ENCODE measurements at places on chromosomes 7 and 10. TPM values are rescaled to one million over a fixed set of nuclear protein-coding genes. Genes with fewer than 3 reads are reported as not detected.
A peak's percentile ranks its signal among the peaks of the same experiment; 100 is the strongest.

DNA sequence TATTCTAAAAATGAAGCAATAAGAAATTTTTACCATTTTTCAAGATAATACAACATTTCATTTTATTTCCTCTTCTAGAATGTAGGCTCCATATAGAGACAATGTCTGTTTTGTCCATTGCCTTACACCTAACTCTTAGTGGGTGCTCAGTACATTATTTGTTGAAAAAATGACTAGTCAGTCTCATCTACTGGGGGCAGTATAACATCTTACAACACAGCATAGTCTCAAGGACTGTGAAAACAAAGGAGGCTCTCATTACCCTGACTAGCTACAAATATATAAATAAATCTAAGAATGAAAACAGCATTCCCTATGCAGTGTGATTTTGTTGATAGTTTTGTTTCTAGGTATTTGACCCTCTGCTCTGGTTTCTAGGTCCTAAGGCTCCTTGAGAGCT, 11.6 kb downstream of the CRPPA start:
- no peaks in the 10 kb centered on the region for H3K4me1 ChIP-seq
- DNase-seq = no peak
- H3K36me3 ChIP-seq = no peaks in the 10 kb centered on the region
- H3K27ac ChIP-seq = no peak overlapping the region
- no peaks in the 10 kb centered on the region for H3K27me3 ChIP-seq

DNA sequence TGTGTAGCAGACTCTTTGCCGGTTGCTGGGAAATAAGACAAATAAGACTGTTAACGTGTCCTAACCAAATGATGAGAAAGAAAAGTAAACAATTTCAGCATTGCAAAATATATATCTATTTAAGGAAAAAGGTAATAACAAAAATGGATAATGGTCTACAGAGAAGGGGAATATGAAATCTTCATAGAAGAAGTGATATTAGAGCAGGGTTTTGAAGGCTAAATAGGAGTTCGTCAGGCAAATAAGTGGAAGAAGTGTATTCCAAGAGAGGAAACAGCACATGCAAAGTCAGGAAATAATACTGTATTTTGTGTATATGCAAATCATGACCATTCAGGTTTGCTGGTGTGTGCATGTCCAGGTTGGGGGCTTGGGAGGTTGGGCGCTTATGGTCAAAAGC, 55.3 kb upstream of the OSBPL3 start:
- H3K4me1 ChIP-seq = no peaks in the 10 kb centered on the region
- no peaks in the 10 kb centered on the region for H3K27me3 ChIP-seq
- DNase-seq = no peak
- no peak overlapping the region for H3K27ac ChIP-seq
- H3K36me3 ChIP-seq = no peaks in the 10 kb centered on the region
- H3K4me3 ChIP-seq = no peak overlapping the region

MMP21 gene
- total RNA-seq = not detected

CCDC7 gene
- 51.5 TPM for total RNA-seq

- no peaks in the 10 kb centered on the region for H3K4me1 ChIP-seq
- no peak for DNase-seq
- H3K27me3 ChIP-seq = no peaks in the 10 kb centered on the region
- no peak overlapping the region for H3K4me3 ChIP-seq
- H3K27ac ChIP-seq = no peak overlapping the region
These were observed 70.8 kb upstream of the TEX47 start for GRCh38 chr7:88866265-88866863.

GRCh38 chr10:111323389-111323966, 246.6 kb downstream of the ADRA2A start:
- no peak for DNase-seq
- no peak overlapping the region for H3K4me3 ChIP-seq
- H3K4me1 ChIP-seq = no peaks in the 10 kb centered on the region
- no peak overlapping the region for H3K27ac ChIP-seq

DNA sequence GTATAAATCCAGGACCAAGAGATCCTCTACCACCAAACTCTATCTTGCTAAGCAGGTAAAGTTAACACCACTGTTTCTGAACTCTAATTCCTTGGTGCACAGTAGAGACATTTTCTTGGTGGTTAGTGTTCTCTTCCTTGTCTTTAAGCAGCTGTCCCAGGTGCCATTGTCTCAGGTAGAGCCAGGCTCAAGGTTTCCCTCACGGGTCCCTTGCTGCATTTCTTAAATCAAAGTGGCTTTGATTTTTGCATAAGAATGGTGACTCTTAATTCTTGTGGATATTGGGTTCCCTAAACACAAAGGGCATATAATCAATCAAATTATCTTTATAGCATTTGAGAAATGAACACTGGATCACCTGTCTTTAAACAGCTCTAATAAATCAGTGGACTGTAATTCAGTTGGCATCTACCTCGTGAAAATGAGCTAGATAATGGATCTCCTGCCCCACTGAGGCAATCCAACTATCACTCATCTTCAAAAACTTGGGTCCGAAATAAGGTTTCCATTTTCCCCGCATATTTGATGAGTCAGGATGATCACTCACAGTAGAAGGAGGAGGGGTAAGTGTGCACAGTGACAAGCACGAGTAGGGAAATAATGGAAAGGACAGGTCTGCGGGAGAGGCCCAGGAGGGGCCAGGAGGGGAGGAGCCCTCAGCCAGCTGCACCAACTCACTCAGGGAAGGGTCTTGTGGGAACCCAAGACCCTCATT, 2.4 kb downstream of the ABCC2 start:
- H3K4me1 ChIP-seq = no peaks in the 10 kb centered on the region
- no peaks in the 10 kb centered on the region for H3K36me3 ChIP-seq
- DNase-seq = no peak

SFMBT2 gene
- 13.2 TPM for total RNA-seq

- peak; percentile 28 for DNase-seq
- no peaks in the 10 kb centered on the region for H3K27me3 ChIP-seq
- H3K4me1 ChIP-seq = no peaks in the 10 kb centered on the region
- no peak overlapping the region for H3K27ac ChIP-seq
- no peak overlapping the region for H3K4me3 ChIP-seq
These were observed 70.8 kb upstream of the UCN3 start for GRCh38 chr10:5293691-5294550.

DNA sequence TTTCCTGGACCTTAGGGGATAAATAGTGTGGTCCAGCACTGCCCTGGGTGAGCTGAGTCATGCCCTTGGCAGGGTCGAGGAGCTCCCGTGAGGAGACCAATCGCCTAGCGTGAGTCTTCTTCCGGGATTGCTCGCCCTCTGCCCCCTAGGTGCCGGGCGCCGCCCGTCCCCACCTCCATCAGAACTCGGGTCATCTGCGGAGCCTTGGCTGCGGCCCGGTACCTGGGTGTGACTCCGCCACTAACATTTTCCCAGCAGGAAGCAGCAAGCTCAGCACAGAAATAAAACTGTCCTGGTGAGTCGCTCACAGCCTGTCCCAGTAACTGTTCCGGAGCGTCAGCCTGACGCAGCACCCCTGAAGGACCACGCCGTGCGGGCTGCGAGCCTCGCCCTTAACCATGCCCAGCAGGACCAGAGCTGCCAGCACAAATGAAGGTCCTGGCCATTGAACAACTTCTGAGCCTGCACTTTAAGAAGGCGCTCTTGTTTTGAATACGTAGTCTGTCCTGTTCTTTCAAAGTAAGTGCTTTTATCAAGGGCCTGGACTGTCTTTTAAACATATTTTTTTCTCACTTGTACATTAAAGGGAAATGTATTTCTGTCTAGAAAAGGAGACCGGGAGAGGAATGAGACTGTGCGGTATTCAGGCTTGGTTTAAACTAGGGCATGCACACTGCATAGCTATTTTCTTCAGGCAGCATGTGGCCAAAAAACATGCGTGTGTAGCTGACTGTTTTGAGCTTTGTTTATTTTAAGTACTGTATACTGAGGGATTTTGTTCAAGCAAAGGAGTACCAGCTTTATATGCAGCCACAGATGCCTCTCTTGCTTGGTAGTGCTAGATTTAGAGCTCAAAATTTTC, 136.7 kb downstream of the HECW1 start:
- no peak overlapping the region for H3K4me3 ChIP-seq
- no peaks in the 10 kb centered on the region for H3K27me3 ChIP-seq
- H3K4me1 ChIP-seq = peaks cover 26% of the 10 kb centered on the region
- H3K36me3 ChIP-seq = no peaks in the 10 kb centered on the region
- DNase-seq = peak; percentile 65

GRCh38 chr7:115356139-115356746, 434.3 kb downstream of the MDFIC start:
- no peak overlapping the region for H3K27ac ChIP-seq
- H3K27me3 ChIP-seq = no peaks in the 10 kb centered on the region
- H3K4me3 ChIP-seq = no peak overlapping the region
- DNase-seq = no peak

C10orf62 gene
- 1.1 TPM for total RNA-seq

GRCh38 chr10:69467928-69468750, 16.9 kb downstream of the TSPAN15 start:
- H3K4me3 ChIP-seq = no peak overlapping the region
- peak overlapping the region; percentile 28 for H3K27ac ChIP-seq
- no peaks in the 10 kb centered on the region for H3K36me3 ChIP-seq
- H3K4me1 ChIP-seq = peaks cover 19% of the 10 kb centered on the region
- no peaks in the 10 kb centered on the region for H3K27me3 ChIP-seq

SPDYE1 gene
- not detected for total RNA-seq

DNA sequence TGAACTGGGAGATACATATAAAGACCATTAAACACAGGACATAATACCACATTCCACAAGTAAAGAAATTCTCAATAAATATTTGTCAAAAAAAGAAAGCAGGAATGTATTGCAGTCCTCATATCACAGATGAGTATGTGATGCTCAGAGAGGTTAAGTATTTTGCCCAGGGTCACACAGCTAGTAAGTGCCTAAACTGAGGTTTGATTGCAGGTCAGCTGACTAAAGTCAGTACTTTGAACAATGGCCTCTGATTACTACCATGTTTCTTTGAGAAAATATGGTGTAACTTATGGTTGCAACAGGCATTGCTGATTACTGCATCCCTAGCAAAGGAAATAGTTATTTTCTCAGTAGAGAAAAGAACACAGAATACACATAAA, 267.1 kb downstream of the ELMO1 start:
- no peak for DNase-seq
- peaks cover 16% of the 10 kb centered on the region for H3K4me1 ChIP-seq
- no peak overlapping the region for H3K4me3 ChIP-seq
- H3K27me3 ChIP-seq = no peaks in the 10 kb centered on the region
- H3K36me3 ChIP-seq = no peaks in the 10 kb centered on the region
- peak overlapping the region; percentile 50 for H3K27ac ChIP-seq

- no peak overlapping the region for H3K4me3 ChIP-seq
- H3K27ac ChIP-seq = no peak overlapping the region
- DNase-seq = no peak
- H3K36me3 ChIP-seq = no peaks in the 10 kb centered on the region
- no peaks in the 10 kb centered on the region for H3K4me1 ChIP-seq
- no peaks in the 10 kb centered on the region for H3K27me3 ChIP-seq
These were observed 30.7 kb upstream of the HPSE2 start for GRCh38 chr10:99266383-99266782.

DNA sequence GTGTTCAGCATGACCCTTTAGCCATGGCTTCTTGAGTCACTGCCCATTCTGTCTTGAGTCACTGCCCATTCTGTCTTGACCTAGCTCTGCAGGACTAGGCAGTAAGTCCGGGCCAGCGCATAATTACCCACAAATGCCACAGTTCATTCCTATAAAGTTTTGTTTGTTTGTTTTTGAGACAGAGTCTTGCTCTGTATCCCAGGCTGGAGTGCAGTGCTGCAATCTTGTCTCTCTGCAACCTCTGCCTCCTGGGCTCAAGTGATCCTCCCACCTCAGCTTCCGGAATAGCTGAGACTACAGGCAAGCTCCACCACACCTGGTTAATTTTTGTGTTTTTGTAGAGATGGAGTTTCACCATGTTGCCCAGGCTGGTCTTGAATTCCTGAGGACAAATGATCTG, 32.7 kb upstream of the TARP start:
- peak; percentile 46 for DNase-seq
- no peak overlapping the region for H3K4me3 ChIP-seq
- peak overlapping the region; percentile 50 for H3K27ac ChIP-seq
- no peaks in the 10 kb centered on the region for H3K36me3 ChIP-seq

GRCh38 chr7:114759347-114760062, 162.4 kb upstream of the MDFIC start:
- H3K27me3 ChIP-seq = no peaks in the 10 kb centered on the region
- H3K27ac ChIP-seq = no peak overlapping the region
- H3K4me1 ChIP-seq = no peaks in the 10 kb centered on the region
- DNase-seq = no peak

GRCh38 chr10:119209035-119209735, 1.8 kb downstream of the GRK5 start:
- H3K27me3 ChIP-seq = no peaks in the 10 kb centered on the region
- no peaks in the 10 kb centered on the region for H3K36me3 ChIP-seq
- no peak overlapping the region for H3K4me3 ChIP-seq

- no peaks in the 10 kb centered on the region for H3K27me3 ChIP-seq
- DNase-seq = no peak
- H3K36me3 ChIP-seq = peaks cover 13% of the 10 kb centered on the region
- peaks cover 12% of the 10 kb centered on the region for H3K4me1 ChIP-seq
- H3K27ac ChIP-seq = no peak overlapping the region
- H3K4me3 ChIP-seq = no peak overlapping the region
These were observed 3.6 kb downstream of the ZSCAN21 start for GRCh38 chr7:100053215-100053614.

GRCh38 chr7:11170175-11170574, 196.5 kb downstream of the PHF14 start:
- no peaks in the 10 kb centered on the region for H3K36me3 ChIP-seq
- no peak overlapping the region for H3K27ac ChIP-seq
- DNase-seq = no peak
- no peaks in the 10 kb centered on the region for H3K4me1 ChIP-seq

DNA sequence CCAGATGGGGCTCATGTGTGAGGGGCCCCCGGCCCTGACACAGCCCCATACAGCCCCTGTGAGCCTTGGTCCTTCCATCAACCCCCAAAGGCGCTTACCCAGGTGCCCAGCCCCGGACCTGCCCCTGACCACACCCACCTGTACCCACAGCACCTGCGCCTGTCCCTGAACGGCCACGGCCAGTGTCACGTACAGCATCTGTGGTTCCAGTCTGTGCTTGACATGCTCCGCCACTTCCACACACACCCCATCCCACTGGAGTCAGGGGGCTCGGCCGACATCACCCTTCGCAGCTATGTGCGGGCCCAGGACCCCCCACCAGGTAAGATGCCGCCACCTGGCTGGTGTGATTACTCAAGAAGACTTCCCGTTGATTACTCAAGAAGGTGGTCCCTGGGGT, 33.5 kb downstream of the SH2B2 start:
- no peak overlapping the region for H3K4me3 ChIP-seq
- no peaks in the 10 kb centered on the region for H3K36me3 ChIP-seq
- no peaks in the 10 kb centered on the region for H3K27me3 ChIP-seq
- no peak for DNase-seq
- H3K27ac ChIP-seq = no peak overlapping the region

INSYN2A gene
- not detected for total RNA-seq

All from thyroid gland (tissue), 4 donors.